ENCODE measurements at places on chromosomes 3 and 15.

DNA sequence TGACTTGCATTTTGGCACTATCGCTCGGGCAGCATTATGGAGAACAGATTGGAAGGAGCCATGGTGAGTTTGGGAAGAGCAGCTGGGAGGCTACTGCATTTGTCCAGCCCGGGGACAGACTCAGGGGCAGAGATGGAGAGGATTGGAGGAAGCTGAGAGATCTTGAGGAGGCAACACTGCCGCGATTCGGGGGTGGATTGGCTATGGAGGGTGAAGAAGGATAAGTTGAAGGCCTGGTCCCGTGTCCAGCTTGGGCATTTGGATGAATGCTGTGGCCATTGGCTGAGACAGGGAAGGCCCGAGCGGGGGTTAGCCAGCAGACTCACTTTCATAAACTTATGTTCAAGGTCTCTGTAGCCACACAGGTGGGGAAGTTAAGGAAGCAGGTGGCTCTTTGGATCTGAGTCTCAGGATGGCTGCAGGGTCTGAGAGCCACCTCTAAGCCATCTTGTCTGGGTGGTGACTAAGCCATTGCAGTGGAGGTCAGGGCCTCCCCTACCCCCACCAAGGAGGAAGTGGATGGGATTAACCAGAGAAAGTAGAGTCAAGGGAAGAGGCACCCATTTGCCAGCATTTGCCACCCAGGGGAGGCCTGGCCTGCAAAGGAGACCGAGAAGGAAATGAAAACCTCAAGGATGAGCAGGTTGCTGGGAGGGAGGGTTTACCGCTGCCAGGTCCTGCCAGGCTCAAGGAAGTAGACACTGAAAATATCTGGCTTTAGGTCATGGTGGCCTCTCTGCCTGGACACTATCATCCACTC, 144.0 kb upstream of the TLE3 start:
- DNase-seq = no peak

GRCh38 chr3:195416795-195417194, 26.0 kb downstream of the ACAP2 start:
- DNase-seq = no peak

DNA sequence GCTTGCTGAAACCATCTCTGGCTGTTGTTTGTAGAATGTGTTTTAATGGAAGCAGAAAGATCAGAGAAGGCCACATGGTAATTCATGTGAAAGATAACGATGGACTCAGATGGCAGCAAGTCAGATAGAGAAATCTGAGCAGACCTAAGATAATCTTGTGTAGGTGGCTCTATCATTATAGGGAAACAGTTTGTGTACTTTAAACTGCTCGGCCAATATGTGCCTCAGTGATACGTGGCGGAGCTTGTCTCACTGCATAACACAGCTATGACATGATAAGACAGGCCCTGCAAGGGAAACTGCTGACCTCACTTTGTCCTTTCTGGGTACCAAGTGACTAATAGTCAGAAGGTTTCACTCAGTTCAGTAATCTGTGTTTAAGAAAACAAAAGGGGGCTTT, 51.0 kb downstream of the MME start:
- DNase-seq = no peak

- DNase-seq = no peak
Observed at GRCh38 chr3:151584566-151584965, 123.7 kb upstream of the IGSF10 start.

DNA sequence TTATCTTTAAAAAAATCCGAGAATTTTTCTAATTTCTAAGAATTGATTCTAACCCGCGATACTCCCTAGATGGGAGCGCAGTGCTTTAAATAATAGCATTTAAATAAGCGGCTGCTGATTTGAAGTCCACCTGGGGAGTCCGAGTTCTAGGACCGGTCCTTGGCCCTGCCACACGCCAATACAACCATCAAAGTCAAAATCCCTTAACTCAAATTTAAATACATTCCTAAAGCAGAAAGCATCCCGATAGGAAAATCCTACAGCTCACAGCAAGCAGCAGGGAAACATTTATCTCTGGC, 508 bp upstream of the ECT2 start:
- DNase-seq = no peak

DNA sequence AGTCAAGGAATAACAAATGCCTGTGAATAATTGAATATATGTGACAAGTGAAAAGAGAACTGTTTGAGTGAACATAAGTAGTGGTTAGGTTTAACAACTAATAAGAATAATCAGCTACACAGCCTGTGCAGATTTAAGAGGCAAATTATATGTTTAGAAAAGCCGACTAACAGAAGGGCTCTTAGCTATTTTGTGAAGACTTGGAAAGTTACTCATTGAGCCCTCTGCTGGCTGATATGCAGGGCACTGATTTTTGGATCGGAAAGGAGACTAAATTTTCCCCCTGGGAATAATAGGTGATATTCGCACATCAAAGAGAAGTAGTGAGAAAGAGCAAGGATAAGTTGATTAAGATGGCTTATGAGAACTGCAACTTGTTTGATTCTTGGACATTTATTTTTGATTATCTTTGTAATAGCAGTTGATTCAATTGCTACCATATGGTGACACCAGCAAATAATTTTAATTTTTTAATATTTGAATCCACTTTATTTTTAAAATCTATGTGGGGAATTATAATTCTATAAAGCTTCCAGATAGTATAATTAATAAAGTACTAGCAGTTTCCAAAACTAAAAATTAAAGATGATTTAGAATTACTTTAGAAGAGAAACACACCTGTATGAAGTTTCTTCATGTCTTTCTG, 156.2 kb downstream of the NLGN1 start:
- DNase-seq = no peak

- DNase-seq = no peak
Observed at GRCh38 chr3:106056931-106057330, 188.1 kb upstream of the CBLB start.

GRCh38 chr15:52256930-52257733, 38.5 kb downstream of the MYO5C start:
- no peak for DNase-seq

GRCh38 chr3:177263615-177264368, 66.5 kb upstream of the TBL1XR1 start:
- DNase-seq = no peak

- no peak for DNase-seq
Observed at GRCh38 chr3:18092726-18093125, 332.4 kb downstream of the SATB1 start.

DNA sequence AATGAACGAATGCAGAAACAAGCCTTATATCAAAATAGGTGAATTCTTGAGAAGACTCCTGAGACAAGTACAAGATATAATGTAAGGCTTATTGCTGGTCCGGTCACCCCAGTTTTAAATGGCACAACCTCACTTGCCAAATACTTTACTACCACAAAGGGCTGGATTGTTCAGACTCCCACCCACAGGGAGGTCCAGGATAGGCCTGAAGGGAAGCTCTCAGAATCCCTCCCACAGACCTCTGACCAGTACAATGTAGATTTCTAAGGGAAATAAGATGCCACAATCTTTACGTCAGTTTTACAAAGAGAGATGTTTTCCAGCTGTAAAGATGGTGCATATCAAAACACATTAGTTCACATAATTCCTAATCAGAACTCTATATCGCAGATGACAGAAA, 577.7 kb upstream of the ADAMTS9 start:
- no peak for DNase-seq

GRCh38 chr3:4703054-4703480, 209.9 kb downstream of the ITPR1 start:
- DNase-seq = no peak

DNA sequence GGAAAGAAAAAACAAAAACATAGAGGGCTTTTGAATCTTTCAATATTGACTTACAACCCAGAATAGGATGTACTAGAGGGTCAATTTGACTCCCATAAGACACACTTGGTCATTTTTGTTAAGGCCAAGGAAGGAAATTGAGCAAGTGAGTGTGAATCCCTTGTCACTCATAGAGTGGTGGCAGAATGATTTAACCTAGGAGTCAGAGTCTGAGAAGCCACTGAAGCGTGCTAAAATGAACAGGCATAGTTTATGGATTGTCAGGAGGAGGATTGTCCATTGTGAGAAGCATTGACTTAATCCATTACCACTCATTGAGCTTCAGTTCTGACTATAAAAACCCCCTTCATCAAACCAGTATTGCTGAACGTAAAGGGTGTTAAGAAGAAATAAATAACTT, 8.2 kb upstream of the GCSAM start:
- DNase-seq = no peak

- DNase-seq = no peak
Observed at GRCh38 chr15:83053151-83053550, 13.9 kb downstream of the BTBD1 start.

GRCh38 chr15:41791547-41791937, 17.3 kb downstream of the MAPKBP1 start:
- no peak for DNase-seq

GRCh38 chr3:34263101-34263621, 464.7 kb downstream of the PDCD6IP start:
- no peak for DNase-seq

GRCh38 chr3:135922903-135923250, 42.7 kb upstream of the PPP2R3A start:
- no peak for DNase-seq

- DNase-seq = no peak
Observed at GRCh38 chr3:41519746-41520145, 320.4 kb downstream of the CTNNB1 start.

GRCh38 chr15:88220443-88221335, 35.9 kb downstream of the NTRK3 start:
- no peak for DNase-seq

- no peak for DNase-seq
Observed at GRCh38 chr3:169478566-169479313, 184.8 kb downstream of the MECOM start.

DNA sequence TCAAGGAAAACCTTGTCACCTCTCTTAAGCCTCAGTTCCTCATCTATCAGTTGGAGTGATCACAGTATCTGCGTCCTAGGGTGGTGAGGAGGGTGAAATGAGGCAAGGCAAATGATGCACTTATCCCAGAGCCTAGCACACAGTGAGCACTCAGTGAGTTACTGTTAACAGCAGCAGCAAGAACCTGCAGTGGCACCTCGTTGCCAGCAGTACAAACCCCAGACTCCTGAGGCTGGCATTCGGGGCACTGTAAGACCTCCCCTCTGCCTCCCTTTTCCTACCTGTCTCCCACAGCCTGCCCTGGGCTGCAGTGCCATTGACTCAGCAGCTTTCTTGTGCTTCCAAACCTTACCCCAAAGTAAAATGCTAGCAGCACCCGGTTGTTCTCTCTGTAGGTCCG, 82.9 kb upstream of the EIF1B start:
- DNase-seq = no peak

- no peak for DNase-seq
Observed at GRCh38 chr15:84034578-84035398, 200.8 kb upstream of the GOLGA6L4 start.

DNA sequence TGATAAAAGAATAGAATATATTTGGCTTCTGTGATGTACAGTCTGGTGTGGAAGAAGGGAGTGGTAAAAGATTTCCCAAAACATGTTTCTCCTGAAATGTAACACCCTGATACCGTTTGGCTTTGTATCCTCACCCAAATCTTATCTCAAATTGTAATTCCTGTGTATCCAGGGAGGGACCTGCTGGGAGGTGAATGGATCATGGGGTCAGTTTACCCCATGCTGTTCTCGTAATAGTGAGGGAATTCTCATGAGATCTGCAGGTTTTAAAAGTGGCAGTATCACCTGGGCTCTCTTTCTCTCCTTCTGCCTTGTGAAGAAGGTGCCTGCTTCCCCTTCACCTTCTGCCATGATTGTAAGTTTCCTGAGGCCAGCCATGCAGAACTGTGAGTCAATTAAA, 1070.8 kb downstream of the IGSF11 start:
- DNase-seq = no peak

GRCh38 chr3:141095546-141095937, 44.4 kb downstream of the SPSB4 start:
- no peak for DNase-seq

DNA sequence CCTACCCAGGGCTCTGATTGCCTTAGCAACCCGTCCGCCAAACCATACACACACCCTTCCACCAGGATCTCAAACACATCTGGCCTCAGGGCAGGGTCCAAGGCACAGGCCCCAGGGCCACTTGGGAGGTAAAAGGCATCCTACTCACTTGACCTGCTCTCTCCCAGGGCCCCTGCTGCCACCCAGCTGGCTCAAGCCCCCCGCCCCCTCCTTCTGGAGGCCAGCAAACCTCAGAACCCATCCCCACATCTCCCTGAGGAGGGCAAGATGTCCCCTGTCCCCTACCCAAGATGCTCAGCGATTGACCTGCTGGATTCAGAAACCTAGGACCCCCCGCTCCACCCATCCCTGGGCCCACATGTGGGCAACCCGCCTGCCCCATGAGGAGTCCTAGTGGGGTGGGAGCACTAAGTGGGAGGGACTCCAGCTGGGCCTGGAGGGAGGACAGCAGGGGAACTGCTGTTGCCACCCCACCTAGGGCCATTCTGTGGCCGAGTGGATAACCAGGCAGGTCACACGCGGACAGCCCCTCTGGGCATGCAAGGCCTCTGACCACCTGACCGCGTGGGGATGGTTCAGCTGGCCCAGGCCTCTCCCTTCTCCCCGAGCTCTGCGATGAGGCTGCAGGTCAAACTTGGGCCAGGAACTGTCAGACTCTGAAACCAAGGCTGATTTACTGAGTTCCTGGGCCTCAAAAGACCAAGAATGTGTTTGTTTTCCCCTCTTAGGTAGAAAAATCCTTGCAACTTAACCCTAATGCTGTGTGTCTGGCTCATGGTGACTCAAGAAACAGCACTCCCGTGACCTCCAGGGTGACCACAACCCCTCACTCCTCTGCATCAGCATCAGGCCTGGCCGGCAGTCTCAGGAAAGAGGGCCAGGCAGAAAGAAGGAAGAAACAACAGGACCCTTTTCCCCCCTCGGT, 4.2 kb downstream of the MFGE8 start:
- no peak for DNase-seq

DNA sequence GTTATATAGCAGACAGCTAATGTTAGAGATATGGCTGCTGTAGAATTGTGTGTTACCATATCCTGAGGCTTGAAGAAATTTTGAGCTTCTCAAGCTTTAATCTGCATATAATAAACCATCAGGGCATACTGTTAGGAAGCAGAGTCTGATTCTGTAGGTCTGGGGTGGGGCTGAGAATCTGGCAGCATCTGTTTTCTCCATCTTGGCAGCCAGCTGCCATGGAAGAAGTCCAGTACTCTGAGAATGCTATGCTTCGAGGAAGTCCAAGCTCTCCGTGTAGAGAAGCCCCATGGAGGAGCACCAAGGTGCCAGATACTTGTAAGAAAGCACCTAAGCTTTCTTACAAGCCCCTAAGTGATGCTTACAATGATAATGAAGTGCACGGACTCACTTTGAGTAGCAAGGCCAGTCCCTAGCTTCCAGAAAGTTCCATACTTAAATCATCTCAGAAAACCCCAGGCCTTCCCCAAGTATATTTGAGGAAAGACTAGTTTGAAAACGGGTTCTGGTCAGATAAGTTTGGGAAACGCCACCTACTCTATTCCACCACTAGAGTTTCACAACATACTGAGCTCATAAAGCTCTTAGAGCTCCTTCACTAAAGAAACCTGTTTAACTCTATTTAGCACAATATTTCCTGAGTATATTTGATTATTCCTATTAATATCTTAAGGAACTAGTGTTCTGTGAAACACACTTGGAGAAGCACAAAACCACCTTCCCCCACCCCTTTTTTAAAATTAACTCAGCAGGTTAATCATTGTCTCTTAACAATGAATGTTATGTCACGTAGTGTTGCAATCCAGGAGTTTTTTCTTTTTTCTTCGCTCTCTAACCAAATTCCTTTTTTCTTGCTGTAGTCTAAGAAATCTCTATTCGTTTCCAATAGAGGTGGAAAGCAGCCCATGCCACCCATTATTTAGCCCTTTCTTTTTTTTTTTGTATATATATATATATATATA, 59.9 kb upstream of the RASGRP1 start:
- no peak for DNase-seq

Data from CD4-positive, alpha-beta T cell (primary cell).